Activated CD4-positive, alpha-beta T cell treated with anti-CD3 and anti-CD28 coated beads, Interleukin-2, amount 50 U/mL, for 4 hours (primary cell): ENCODE measurements at places on chromosomes 6 and 20.

- DNase-seq = no peak
These were observed 103.0 kb downstream of the OLIG3 start for GRCh38 chr6:137391061-137391814.

DNA sequence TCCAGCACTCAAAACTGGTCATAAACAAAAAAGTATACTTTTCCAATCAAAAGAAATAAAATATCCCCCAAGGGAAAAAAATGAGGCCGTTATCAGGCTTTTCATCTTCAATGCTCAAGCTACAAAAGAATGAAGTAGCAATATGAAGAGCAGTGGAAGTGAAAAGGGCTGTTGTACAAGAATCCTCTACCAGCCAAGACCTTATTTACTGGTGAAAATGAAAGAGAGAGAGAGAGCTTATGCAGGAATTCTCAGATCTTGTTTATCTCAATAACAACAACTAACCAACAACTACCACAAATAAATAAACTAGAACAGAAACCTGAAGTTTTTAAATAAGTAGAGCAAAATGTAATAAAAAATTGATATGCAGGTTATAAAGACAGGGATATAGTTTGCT, 400.6 kb downstream of the HDGFL1 start:
- no peak for DNase-seq

DNA sequence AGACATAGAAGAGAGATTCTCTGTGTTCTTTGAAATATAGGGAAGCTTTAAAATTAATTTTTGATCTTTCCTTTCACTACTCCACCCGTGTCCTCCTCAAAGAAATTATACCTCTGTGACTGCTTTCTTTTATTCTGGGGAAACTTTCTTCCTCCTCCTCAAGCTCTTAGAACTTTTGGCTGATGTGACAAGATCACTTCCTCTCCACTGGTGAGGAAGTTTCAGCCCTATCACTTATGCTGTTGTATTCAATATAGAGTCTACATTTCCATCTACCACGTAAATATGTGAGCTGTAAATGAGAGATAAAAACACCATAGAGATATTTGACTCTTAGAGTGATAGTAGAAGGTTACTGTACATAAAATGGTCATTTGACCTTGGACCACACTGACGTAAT, 141.9 kb upstream of the SASH1 start:
- DNase-seq = no peak

- no peak for DNase-seq
These were observed 224.1 kb downstream of the TAF4 start for GRCh38 chr20:61841551-61841950.

DNA sequence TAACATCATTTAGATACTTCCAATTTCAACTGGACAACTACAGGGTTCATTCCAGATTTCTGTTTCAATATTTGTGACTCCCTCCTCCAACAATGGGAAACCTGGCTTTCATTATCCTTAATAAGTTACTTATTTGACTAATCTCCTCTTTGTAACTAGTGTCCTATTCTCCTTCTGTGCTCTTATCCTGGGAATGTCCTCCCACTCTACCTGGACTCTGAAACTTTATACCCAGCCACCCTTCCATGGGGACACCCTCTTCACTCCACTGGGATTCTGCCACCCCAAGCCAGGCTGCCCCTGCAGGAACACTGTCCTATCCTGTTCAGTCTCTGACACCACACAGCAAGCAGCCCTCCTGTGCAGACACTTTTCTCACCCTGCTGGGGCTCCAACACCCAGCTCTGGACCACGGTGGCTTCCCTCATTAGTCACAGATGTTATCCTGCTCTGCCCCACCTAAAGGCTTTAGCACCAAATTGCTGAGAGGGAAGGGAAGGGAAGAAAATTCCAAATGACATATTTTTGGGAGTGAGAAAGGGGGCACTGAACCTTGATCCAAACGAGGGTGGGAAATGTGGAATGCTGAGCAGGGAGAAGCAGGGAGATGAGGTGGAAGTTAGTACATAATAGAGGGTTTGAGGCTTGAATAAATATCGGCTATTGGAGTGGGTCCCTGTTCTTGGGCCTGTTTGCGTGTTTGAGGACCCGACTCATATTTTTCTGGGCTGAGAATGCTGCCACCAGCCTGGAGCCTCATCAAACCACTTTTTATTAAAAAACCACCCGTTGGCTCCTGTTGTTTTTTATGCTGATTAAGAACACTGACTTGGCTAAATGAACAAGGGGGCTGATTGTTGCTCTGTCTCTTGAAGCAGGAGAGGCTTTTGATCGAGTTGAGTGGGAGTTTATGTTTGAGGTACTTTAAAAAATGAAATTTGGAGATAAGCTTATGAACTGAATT, 54.0 kb upstream of the AKIRIN2 start:
- no peak for DNase-seq

- DNase-seq = no peak
These were observed 270.0 kb upstream of the HSF2 start for GRCh38 chr6:122129313-122130025.
